ENCODE measurements at places on chromosomes 2 and 18.

GRCh38 chr18:49697757-49698524 lies 115.4 kb downstream of the ACAA2 start:
- peaks cover 13% of the 10 kb centered on the region for H3K27me3 ChIP-seq
- H3K27ac ChIP-seq = no peak overlapping the region
- no peak overlapping the region for H3K4me3 ChIP-seq
- H3K4me1 ChIP-seq = no peaks in the 10 kb centered on the region

GRCh38 chr18:48915626-48916425 lies 34.9 kb downstream of the SMAD7 start:
- peak overlapping the region; percentile 62 for H3K27ac ChIP-seq
- peaks cover 38% of the 10 kb centered on the region for H3K4me1 ChIP-seq
- no peaks in the 10 kb centered on the region for H3K27me3 ChIP-seq
- peaks cover 26% of the 10 kb centered on the region for H3K36me3 ChIP-seq
- no peak overlapping the region for H3K4me3 ChIP-seq

- H3K27ac ChIP-seq = no peak overlapping the region
- no peaks in the 10 kb centered on the region for H3K4me1 ChIP-seq
- no peaks in the 10 kb centered on the region for H3K36me3 ChIP-seq
- no peaks in the 10 kb centered on the region for H3K27me3 ChIP-seq
- H3K4me3 ChIP-seq = no peak overlapping the region
Observed at GRCh38 chr2:204277226-204277625, 268.0 kb upstream of the PARD3B start.

GRCh38 chr2:20446255-20446916 lies 488 bp upstream of the RHOB start:
- H3K4me3 ChIP-seq = peak overlapping the region; percentile 85
- peaks cover 10% of the 10 kb centered on the region for H3K27me3 ChIP-seq
- H3K27ac ChIP-seq = peak overlapping the region; percentile 94
- no peaks in the 10 kb centered on the region for H3K36me3 ChIP-seq
- DNase-seq = no peak

All from stimulated activated naive B cell treated with anti-CD40 and anti-IgM and Interleukin-4, amounts not matched to agents 10 μg/mL and 1 μg/mL and 100 μg/mL, for 72 hours (primary cell).